ENCODE measurements at places on chromosomes 16 and 17.

DNA sequence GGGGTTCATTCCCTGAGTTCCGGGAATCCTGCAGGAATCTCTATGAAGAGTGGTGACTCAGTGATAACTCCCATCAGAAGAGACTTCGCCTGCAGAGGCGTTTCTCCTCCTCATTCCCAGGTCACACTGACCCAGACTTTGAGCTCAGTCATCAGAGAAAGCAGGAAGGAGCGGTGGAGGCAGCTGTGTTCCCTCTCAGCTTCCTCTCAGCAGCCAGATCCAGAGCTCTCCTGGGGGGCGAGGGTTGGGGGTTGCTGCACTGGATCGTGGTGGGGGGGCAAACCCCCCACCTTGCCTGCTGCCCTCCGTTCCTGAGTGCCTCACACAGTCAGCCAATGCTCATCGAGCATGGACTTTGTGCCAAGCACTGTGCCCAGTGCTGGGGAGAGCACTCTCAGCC lies 271.2 kb downstream of the CBLN1 start:
- no peak for DNase-seq

DNA sequence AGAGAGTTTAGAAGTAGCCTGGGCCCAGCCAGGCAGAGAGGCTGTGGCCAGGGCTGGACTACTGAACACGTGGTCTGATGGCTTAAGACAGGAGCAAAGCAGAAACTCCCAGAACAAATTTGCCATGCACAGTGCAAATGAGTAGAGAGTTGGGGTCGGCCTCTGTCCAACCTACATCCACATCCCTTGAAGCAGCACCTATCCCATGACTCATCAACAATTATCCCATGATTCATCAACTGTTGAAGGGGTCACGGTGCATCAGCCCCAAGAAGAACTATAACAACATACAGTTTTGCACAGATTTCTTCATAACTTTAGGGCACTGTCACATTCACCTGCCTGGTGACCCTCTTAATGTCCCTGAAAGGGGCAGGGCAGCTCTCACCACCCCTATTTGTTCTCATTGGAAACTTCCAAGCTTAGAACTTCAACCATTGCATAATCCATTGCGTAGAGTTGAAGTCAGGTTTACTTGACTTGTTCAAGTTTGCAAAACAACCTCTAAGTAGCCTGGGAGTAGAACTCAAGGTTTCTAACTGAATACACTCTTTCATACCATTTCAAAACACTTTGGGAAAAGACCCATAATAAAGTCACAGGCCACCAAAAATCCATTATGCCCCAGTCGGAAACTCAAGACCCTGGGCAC lies 235.2 kb upstream of the CDH5 start:
- DNase-seq = no peak

GRCh38 chr16:2180962-2181923 lies 15.2 kb downstream of the CASKIN1 start:
- no peak for DNase-seq

DNA sequence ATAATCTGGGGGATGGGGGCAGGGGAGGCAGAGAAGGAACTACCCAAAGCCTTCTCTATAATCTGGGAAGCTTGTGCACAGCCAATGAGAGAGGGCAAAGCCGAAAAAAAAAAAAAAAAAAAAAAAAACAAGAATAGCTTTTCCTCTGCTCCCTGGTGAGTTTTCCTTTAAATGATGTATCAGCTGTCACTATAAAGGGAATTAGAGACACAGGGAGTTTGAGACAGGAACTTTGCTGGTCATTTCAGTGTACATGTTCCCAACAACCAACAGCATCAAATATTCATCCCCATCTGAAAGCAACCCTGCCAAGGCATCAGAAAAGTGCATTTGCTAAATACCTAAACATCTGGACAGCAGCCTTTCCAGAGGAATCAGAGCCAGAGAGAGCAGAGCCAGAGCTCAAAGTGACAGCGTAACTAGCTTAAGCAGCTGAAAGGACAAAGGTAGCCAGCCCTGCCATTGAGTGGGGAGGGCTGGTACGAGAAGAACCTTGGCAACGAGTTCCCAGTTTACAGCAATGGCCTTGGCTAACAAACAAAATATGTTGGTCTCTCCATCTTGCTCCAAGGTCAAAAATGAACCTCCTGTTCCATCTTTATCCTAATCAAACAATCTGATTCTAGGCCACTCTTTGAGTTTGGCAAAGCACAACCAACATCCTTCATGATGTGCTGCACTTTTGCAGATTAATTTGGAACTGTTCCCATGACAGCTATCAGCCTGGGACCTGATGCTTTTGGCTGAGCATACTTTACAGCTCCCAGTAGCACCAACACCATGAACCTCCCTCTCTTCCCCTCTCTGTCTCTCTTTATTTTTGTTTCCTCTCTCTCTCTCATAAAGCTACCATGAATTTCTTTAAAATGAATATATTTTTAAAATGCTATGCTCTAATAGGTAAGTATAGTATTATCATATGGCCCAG lies 143.7 kb upstream of the GNAO1 start:
- DNase-seq = no peak

DNA sequence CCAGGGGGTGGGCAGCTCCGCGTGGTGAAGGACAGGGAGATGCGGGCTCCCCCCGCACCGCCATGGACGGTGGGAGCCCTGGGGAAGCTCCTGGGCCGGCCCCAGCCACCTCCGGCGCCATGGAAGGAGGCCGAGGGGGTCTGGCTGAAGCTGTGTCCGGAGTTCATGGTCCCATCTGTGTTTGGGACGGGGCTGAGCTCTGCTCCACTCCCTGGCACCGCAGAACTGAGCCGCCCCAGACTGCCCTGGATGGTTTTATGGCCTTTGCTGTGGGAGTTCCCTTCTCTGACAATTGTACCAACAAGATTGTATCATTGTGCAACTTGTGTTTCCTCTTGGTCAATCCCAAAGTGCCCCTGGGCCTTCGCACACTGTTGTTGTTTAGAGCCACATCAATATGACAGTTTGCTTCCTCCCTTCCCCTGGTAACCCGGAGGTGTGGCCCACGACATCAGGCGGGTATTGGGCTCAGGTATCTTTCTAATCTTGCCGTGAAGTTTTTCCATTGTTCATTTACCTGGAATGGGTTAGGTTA lies 942 bp downstream of the KRT23 start:
- DNase-seq = no peak

- DNase-seq = peak; percentile 41
These were observed 8.5 kb downstream of the CHTF8 start for GRCh38 chr16:69123910-69124309.

GRCh38 chr16:10001258-10001775 lies 180.9 kb downstream of the GRIN2A start:
- DNase-seq = no peak

- DNase-seq = no peak
These were observed 3.8 kb downstream of the ARHGDIA start for GRCh38 chr17:81867170-81867990.

DNA sequence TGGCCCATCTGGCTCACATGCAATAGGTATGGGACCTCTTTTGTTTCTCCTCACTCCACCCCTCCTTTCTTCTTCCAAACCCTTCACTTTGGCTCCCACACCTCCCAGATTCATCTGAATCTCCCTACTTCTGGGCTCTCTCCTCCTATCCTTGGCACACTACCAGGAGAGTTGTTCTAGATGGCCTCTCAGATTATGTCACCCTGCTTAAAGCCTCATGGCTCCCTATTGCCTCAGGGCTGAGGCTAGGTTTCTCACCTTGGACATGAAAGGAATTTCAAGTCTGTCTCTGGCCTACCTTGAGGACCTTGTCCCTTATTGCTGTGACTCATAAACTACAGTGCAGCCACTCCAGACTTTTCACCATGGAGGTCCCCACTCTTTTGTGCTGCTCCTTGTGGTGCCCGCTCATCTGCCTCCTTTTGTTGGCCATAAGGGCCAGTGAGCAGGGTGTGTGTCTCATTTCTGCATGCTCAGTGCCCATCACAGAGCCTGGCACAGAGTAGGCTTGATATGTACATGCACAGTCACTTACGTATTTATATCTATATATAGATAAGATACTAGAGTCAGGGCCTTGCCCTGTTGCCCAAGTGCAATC lies 1.0 kb upstream of the MFAP4 start:
- DNase-seq = no peak

DNA sequence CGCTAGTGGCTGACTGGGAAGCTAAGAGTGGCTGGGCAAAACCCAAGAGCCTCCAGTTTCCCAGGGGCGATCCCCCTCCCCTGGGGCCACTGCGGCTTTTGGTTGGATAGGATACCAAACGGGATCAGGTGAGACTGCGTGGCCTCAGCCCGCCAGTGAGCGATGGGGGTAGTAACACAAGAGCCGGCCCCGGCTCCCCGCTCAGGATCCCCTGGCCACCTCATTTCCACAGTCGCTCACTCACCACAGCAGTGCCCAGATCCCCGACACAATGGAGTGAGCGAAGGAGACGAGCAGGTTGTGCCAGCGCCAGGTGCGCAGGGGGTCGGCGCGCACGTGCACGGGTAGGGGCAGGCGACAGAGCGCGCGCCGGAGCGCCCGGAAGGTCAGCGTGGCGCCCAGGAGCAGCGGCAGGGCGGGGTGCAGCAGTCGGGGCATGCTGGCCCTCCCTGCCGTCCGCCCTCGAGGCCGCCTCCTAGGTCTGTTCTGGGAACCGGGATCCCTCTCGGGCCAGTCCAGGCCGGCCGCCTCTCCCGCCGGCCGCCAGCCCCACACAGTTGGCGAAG lies 290 bp downstream of the TLCD1 start:
- peak; percentile 84 for DNase-seq

DNA sequence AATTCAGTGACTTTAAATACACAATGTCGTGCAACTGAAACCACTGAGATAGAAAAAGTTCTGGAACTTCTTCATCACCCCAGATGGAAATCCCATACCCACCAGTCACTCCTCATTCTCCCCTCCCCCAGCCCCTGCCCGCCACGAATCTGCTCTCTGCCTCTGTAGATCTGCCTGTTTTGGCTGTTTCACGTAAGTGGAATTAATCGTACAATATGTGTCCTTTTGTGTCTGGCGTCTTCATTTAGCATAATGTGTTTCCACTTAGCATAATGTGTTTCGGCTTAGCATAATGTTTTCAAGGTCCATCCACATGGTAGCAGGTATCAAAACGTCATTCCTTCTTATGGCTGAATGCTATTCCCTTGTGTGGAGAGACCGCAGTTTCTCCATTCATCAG lies 3.5 kb upstream of the SPPL2C start:
- no peak for DNase-seq

DNA sequence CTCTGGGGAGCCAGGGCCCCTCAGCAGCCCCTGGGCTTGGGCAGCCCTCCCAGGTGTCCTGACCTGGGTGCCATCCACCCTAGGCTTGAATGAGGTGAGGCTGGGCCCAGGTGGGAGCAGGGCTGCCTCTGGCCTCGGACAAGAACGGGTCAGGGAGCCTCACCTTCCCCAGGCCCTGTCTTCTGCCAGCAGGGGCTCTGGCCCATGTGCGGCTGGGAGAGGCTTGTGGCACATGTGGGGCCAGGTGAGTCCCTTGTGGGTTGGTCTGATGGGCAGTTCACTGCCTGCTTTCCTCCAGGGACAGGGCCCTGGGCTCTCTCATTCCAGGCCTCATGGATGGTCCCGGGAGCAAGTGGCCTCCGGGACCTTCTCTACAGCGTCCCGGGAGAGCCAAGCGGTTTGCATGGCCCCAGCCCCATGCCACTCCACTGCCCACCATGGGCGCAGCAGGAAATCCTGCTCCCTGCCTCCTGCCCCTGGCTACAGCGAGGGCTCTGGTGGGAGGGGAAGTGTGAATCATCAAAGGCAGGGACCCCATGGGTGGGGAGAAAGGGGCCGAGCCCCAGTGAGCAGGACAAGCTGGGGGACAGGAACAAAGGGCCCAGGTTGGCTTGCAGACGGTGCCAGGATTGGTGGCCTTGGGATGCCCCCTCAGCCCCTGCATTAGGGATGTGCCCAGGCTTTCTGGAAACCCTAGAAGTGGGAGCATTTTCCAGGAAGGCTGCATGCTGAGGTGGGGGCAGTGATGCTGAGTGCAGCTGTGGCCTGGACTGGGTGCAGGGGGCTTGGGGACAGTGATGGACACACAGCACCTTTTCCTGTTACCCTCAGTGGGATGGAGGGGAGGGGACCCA lies 12.2 kb downstream of the VASN start:
- no peak for DNase-seq

DNA sequence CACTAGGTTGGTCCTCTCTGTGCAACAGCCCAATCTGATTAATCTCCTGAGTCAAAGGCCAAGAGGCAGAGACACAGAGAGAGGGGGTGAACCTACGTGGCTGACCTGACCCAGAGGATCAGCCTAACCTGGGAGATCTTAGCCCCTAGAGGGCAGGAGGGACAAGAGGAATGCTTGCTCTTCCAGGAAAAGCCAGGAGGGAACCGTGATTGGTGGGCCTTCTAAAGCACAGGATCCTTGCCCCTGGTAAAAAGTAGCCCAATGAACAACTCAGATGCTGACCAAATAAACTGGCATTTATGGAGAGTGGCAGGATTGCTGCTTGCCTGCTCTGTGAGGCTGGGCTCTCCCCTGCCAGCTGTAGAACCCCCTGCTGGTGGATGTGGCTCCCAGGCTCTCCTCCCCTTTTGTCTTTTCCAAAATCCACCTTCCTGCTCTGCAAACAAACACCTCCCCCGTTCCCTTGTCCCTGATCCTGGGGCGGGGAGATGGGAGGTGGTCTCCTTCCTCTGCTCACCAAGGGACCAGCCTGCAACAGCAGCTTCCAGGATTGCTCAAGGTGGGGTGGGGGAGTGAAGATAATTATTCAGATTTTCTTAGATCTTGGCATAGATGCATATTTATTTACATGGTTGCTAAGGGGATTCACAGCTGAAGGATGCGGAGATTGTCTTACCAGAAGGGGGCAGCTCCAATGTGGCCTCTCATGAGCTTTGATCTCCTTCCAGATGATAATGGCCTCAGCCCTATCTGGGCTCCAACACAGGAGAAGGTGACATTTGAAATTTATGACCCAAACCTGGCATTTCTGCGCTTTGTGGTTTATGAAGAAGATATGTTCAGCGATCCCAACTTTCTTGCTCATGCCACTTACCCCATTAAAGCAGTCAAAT lies 71.9 kb downstream of the SDR42E1 start:
- DNase-seq = no peak

DNA sequence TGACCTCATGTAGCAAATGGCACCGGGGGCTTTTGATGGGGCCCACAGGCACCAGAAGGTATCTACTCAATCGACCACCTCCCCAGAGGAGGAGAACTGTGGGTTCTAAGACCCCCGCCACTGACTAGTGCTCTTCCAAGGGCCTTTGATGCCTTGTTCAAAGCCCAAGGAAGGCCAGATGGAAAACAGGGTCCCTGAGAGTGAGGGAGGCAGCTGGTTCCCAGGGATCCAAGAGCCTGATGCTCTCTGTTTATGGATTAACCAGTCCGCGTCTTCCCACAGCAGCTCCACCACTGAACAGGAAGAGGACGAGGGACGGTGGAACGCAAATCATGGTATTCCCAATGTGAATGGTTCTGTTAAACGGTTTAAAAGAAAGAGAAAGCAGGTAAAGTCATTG lies 7.6 kb downstream of the PHB1 start:
- DNase-seq = no peak

DNA sequence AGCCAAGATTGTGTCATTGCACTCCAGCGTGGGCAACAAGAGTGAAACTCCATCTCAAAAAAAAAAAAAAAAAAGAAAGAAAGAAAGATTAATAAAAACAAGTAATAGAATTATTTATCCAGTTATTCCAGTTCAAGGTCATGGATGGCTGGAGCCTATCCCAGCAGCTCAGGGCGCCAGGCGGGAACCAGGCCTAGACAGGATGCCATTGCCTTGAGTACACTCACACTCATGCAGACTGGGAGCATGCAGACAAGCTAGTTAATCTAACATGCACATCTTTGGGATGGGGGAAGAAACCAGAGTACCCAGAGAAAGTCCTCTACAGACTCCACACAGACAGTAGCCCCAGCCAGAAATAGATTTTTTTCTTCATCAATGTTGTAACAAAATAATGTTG lies 17.9 kb downstream of the PDP2 start:
- DNase-seq = peak; percentile 95

GRCh38 chr16:67311607-67312488 lies 14.7 kb downstream of the KCTD19 start:
- DNase-seq = peak; percentile 66

GRCh38 chr17:13981881-13982280 lies 87.4 kb upstream of the COX10 start:
- DNase-seq = no peak

Data from tibial artery (tissue), 4 donors.